ENCODE measurements at places on chromosomes 4 and X.

DNA sequence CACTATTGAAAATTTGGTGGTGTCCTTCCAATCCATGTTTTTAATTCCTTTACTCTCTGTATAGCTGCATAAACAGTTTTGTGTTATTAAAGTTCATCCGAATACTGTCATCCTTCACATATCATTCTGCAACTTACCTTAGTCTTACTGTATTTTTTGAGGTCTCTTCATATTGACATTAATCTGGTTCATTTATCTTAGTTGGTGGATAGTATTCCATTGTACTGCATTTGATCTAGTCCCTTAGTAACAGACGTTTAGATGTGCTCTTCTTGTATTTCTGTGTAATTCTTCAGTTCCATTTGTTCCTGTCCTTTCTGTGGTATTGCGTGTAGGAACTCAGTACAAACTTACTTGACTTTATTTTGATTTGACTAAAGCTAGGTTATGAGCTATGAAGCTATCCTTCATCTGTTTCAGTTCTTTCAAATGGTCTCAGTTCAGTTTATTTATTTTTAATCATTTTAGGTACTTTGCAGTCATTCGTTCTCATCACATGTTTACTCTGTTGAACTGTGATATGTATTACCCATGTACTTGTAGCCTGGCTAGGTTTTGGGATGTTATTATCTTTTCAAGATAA, 41.3 kb downstream of the RAPGEF2 start:
- DNase-seq: no peak

DNA sequence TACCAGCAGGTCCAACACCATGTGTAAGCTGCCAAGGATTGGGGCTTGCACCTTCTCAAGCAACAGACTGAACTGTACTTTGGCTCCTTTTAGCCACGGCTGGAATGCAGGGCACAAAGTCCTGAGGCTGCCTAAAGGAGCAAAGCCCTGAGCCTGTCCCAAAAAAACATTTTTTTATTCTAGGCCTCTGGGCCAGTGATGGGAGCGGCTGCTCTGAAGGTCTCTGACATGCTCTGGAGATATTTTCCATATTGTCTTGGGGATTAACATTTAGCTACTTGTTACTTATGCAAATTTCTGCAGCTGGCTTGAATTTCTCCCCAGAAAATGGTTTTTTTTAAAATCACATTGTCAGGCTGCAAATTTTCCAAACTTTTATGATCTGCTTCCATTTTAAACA, 885.3 kb downstream of the GLUD2 start:
- no peak for DNase-seq

- DNase-seq: no peak
Observed at GRCh38 chrX:49610718-49611310, 12.0 kb downstream of the GAGE1 start.

- no peak for DNase-seq
Observed at GRCh38 chrX:144896323-144896722, 351.0 kb upstream of the SPANXN1 start.

DNA sequence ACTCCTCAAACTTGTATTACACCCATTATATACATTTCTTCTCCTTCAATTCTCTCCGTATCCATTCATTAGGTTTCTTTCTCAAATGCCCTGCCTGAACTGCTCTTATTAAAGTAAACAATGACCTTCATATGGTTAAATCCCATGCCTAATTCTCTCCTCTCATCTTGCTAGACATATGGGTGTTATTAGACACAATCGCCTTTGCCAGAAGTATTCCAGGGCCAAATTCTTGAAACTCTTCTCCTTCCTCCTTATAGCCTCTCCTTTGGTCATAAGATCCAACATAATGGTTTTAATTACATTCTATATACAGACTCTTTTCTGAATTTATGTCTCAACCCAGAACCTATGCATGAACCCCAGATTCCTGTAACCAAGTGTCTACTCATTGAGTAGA, 4.8 kb downstream of the ANXA10 start:
- no peak for DNase-seq

GRCh38 chr4:71614621-71615020, 169.3 kb downstream of the GC start:
- DNase-seq: no peak

GRCh38 chrX:39815631-39816030, 282.1 kb downstream of the BCOR start:
- no peak for DNase-seq

- DNase-seq: no peak
Observed at GRCh38 chr4:173074501-173074946, 94.1 kb upstream of the GALNT7 start.

- no peak for DNase-seq
Observed at GRCh38 chrX:108044554-108045256, at the start of gene VSIG1. TSS of gene VSIG1 (plus strand) at chrX:108045065. CDS start at chrX:108045131, 66 bp downstream.

Data from CD4-positive, alpha-beta T cell treated with Interleukin-15 for 4 hours (primary cell).